ENCODE measurements at places on chromosomes 7 and 10.

DNA sequence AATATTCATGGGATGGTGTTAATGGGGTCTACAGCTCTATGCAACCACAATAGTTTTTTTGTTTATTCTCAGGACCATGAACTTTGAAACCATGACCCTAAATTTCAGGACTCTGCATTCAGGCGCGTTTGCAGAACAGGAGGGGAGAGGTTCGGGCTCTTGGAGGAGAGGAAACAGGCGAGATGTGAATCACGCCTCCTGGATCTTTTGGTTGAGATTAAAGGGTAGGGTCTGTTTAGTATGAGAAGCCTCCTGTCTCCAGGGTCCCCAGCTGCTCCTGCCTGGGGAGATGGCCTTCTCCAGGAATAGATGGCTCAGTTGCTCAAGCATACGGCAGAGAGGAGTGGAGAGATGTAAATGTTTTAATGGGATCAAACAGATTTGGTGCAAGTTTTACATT lies 18.2 kb downstream of the TLL2 start:
- DNase-seq, result no peak

DNA sequence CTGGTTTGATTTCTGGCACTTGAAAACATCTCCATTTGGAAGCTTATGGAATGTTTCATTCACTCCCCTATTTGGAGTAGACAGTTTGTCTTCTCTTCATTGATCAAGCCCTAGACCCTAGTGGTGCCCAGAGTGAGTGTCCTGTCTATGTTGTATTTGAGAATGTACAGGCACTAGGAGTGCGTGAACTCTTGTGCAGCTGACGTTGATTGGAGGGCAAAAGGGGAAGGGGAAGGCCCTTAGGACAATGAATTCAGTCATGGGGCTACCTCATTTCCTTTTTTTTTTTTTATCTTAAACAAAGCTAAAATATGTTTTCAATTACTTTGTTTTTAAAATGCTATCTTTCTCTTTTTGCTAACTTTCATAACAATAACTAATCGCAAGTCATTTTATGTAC lies 66.5 kb downstream of the ADD3 start:
- DNase-seq, result no peak

DNA sequence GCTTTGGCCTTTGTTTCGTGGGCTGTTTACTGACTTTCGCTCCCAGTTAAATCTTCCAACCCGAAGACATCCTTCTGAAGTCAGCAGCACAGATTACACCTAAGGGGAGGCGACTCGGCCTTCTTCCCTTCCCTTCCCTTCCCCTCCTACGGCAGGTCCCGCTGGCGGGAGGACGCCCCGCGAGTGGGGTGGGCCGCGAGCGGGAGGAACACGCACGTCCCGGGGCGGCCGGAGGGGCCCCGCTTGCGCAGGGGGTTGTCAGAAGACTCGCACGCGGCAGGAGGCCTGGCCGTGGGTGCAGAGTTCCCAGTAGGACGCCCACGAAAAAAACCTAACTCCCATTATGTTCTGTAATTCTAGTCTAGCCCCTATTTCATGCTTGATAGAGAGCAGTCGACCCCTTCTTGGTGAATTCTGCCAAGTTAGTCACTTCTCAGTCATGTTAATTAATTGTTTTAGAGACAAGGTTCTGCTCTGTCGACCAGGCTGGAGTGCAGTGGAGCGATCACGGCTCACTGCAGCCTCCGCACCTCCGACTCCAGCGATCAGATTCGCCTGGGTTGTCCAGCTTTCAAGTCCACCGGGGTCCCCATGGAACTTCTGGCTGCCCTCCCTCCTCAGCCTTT lies 19.2 kb upstream of the ZNF32 start:
- DNase-seq, result peak; percentile 42

DNA sequence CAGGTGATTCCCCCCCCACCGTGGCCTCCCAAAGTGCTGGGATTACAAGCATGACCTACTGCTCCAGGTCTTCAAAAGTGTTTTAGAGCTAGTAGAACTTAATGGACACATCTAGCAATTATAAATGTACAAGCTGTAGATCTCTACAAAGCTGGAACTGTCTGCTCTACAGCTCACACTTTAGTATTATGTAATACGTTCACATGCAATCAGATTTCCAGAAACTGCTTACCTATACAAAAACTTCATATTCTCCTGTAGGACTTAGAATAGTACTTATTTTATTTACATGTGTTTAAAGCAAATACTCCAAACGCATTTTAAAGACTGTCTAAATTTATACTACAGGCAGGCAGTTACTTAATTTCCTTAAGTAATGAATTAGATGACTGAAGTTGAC lies 39.2 kb upstream of the ASL start:
- no peak for DNase-seq

DNA sequence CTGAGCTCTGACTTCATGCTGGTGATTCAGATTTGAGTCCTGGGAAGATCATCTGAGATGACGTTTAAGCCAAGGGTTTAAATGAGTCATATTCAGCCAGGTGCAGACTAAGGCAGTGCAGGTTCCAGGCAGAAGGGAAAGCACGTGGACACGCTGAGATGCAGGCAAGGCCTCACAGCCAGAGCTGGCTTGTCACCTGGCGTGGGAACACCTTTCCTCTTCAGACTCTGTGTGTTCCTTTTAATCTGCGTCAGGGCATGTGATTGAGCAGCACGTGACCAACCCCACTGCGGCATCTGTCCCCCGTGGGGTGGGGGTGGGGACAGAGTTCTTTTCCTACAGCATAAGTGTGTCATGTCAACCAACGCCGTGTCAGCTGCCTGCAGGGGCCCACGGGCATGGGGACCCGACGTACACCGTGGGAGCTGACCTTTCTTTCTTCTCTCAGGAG lies 10.7 kb upstream of the IDI2 start:
- peak; percentile 80 for DNase-seq

DNA sequence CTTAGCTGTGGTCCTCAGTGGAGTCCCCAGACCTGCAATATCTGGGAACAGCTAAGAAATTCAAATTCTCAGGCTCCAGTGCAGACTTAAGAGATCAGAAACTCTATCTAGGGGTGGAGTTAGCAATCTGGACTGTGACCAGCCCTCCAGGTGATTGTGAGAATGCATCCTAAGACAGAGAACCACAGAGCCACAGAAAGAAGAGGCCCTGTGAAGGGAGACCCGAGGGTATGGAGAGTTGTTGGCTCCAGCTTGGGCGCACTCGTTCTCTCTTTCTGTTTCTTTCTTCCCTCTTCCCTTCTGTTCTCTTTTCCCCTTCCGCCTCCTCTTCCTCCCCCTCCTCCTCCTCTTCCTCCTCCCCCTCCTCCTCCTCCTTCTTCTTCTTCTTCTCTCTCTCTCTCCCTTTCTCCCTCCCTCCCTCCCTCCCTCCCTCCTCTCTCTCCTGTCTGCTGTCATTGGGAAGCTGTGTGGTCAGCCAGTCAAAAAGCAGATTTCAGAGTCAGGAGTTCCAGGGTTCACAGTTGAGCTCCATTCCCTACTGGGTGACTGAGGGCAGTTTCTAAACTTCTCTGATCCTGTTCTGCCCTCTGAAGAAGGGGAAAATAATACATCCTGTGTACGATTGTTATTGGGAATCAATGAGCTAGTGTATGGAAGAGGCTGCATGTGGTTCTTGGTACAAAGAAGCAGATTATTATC lies 62.1 kb upstream of the STEAP1B start:
- DNase-seq, result no peak

- DNase-seq, result no peak
Measured at GRCh38 chr7:17374654-17375053, 76.2 kb downstream of the AHR start.

DNA sequence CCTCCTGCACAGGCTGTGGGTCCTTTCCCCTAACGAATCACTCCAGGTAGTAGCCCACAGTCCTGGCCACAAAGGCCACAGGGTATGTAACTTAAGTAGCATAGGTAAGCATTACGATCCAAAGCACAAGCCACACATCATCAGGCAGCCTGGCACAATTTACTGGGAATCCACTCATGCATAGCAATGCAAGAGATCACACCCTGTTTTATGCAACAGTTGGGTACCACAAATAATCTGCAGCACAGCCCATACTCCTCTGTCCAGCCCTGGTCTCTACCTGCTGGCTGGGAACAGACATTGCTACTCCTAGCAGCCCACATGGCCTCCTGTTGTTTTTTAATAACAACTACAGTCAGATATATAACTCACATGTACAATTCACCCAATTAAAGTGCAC lies 34.3 kb downstream of the SRPK2 start:
- no peak for DNase-seq

DNA sequence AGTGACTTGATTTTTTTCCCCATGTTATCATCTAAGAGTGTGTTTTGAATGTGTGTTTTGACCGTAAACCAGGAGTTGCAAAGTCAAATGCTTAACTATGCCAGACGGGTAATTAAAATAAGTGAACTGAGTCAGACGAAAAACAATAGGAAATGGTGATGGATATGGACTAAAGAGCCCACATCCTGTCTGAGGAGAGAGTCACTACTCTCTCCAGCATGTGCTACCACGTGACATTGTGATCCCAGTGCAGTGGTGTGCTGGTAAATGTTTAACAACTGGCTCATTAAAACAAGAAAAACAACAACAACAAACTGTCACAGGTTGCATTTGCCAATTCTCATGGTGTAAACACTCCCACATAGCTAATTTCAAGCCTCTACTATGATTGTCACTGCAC lies 164.3 kb downstream of the SUGCT start:
- DNase-seq, result peak; percentile 99

DNA sequence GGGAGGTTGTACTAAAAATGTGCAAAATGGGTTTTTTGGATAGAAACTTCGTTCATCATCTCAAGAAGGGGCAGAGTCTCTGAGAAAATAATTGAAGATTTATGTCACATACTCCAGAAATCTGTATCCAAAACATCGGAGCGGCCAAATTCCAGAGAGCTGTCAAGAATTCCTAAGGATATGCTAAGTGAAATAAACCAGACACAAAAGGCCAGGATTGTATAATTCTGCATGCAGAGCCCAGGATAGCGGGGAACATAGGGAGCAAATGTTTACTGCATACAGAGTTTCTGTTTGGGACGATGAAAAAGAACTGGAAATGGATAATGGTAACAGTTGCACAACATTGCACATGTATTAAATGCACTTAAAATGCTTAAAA lies 224.2 kb upstream of the AUTS2 start:
- no peak for DNase-seq

- DNase-seq, result no peak
Measured at GRCh38 chr7:92343714-92344113, 97.9 kb downstream of the ANKIB1 start.

- no peak for DNase-seq
Measured at GRCh38 chr10:21831986-21832820, 171.3 kb downstream of the DNAJC1 start.

GRCh38 chr10:3324612-3325038 lies 152.0 kb upstream of the PITRM1 start:
- DNase-seq, result no peak

- DNase-seq, result no peak
Measured at GRCh38 chr7:5670183-5670935, 111.1 kb downstream of the RNF216 start.

- DNase-seq, result peak; percentile 81
Measured at GRCh38 chr7:80721883-80722615, 83.6 kb downstream of the CD36 start.

DNA sequence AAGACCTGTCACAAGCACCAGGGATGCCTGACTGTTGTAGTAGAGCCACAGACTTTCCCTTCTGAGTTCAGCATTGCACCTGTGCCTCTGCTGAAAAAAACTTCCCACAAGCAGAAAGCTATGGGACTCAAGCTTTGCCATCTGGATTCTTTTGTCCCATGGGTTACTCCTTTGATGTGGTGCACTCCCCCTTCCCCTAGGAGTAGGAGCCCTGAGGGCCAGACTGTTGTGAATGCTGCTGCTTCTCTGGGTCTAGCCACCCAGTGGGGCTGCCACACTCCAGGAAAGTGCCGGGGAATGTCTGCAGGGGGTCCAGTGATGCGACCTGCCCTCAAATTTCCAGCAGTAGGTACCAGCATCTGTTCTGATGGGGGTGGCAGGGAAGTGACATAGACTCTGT lies 11.7 kb downstream of the CASP7 start:
- no peak for DNase-seq

DNA sequence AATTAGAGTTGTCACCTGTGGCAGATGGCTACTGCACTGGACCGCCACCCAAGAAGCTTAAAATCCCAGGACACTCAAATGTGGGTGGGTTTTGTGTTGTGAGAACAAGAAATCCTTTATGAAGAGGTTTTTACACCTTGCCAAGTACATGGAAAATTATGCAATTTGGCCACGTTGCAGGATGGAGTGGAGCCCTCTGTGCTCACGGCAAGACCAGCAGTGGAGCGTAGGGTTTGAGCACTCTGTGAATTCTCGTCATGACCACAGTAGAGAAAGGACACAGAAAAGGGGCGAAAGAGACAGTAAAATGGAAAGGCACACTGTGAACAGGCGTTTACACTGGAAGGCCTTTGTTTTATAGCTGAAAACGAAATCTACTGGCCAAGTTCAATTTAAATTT lies 222.6 kb downstream of the ADARB2 start:
- no peak for DNase-seq

DNA sequence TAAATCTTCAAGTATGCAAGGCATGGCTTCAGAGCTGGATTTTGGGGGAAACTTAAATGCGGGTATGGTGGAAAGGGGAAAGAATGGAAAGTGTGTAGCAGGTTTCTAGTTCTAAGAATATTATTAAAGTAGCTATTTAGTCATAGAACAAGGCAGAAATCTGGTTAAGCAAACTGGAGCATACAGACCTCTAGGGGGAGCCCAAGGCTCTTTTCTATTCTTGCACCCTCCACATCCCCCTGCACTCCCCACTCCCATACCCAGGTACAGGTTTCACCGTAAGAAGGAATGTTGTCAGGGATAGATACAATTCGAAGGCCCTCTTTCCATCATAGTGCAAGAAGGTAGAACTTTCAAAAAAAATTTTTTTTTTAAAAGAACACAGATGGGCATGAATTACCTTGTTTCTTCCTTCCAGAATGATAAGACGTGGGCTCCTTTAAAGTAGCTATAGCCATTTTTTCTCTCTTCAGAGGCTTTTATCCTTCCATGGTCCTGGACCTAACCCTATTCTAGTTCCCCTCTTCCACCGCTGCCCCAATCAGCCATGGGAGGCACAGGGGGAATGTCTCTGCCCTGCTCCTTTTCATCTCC lies 41.5 kb upstream of the SMIM30 start:
- no peak for DNase-seq

DNA sequence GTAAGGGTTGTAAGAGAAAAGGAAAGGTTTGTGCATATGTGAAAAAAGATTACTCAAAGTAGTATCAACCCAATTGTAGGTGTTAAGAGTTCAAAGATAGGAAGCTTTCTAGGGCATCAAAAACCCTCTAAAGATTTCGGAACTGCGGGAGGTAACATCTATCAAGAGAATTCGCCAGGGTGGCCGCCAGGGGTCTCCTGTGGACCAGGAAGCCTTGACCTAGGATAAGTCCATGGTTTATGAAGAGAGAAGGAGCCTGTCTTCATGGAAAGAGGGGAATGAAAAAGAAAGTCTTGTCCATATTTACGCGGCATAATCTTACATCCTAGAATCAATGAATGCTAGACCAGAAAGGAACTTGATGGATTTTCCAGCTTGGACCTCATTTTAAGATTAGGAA lies 140.7 kb upstream of the CALCR start:
- DNase-seq, result no peak
